Activated CD4-positive, alpha-beta T cell treated with anti-CD3 and anti-CD28 coated beads for 4 hours (primary cell): ENCODE measurements at places on chromosomes 12 and 14.

- DNase-seq = no peak
Observed at GRCh38 chr12:9066183-9066623, 49.5 kb downstream of the A2M start.

GRCh38 chr14:74501135-74501614, 7.6 kb downstream of the ISCA2 start:
- no peak for DNase-seq

GRCh38 chr12:62484233-62484632, 17.6 kb downstream of the MON2 start:
- no peak for DNase-seq

- peak; percentile 63 for DNase-seq
Observed at GRCh38 chr14:23352506-23353432, at the start of gene SLC22A17. Gene SLC22A17 (minus strand): TSS chr14:23352887.

GRCh38 chr14:91417120-91417982, at the start of gene CCDC88C:
Gene CCDC88C (minus strand): TSS chr14:91417820. CDS start chr14:91417690, 130 bp downstream.
- DNase-seq = peak; percentile 87

- DNase-seq = no peak
Observed at GRCh38 chr14:78581229-78581628, 411.1 kb downstream of the NRXN3 start.

DNA sequence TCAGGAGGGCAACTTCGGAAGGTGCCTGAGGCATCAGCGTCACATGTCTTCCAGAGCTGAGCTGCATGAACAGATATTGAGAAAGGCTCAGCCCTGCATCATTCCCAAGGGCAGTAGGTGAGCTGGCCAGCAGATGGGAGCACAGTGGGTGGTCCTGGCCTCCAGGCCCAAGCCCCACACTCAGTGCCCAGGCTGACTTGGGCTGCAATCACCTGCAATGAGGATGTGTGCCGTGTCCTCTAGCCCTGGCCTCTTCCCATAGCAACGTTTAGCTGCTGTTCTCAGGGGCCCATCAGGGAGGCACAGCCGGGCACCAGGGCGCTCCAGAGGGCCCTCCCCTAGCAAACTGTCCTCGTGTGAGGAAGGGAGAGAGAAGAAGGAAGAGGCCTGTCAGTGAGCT, 32.0 kb downstream of the TEP1 start:
- no peak for DNase-seq

DNA sequence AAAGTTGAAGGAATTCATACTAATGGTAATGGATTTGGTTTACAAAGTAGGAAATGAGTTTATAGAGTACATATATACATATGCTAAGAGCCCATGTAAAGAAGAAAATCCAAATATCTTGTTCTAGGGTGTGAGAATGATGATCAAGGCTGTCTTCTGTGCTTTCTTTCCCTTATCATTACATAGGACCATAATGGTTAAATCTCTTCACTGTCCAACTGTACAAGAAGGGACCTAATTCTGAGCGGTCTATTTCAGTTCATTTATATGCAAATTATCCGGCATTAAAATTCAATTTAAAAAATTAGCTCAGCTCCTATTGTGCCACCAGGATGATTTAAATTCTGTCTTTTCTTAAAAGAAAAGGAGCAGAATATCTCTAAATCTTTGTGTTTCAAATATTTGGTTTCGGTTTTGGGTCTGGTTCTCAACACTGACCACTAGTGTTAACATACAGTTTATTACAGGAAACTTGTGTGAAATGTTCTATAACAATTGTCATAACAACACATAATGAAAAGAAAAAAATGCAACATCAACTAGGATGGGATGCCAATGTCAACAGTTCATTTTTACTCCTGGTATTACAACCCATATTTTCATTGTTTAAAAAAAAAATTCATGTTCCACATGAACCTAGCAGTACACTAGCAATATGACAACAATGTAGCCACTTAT, 16.8 kb downstream of the OR4K1 start:
- no peak for DNase-seq

GRCh38 chr12:15532364-15532977, 210.2 kb downstream of the PTPRO start:
- DNase-seq = peak; percentile 46

DNA sequence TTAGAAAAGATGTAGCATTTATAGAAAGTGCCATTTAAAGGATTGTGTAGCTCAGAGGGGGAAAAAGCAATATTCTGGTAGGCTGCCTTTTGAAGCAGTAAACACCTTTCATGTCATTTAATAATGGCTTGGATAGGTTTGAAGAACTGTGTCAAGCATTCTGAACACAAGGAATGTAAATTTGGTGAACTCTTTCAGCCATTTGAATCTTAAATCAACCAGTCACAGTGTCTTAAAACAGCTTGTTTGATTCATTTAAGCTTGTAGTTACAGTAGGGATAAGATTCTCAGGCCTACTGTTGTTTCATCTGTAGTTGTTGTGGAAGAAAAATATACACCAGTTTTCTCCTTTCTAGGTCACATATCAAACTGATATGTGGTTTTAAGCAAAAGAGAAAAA, 299.4 kb upstream of the NOVA1 start:
- DNase-seq = no peak

DNA sequence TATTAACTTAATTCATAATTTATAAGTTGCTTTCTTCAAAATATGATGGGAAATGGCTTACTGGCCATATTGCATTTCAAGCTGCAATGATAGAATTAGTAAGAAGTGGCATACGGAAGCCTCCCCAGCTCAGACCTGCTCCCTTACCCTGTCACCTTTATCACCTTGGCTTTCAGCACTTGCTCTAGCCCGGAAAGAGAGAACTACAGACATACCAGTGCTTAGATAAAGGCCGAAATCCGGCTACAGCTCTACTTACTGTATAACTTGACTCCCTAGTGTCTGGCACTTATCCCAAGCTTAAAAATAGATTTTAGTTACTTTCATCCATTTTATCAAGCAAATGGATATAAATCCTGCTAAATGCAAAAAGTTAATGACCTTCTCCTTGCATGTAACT, 42.5 kb downstream of the PKP2 start:
- no peak for DNase-seq

- no peak for DNase-seq
Observed at GRCh38 chr14:34232790-34233189, 229.2 kb downstream of the SPTSSA start.

DNA sequence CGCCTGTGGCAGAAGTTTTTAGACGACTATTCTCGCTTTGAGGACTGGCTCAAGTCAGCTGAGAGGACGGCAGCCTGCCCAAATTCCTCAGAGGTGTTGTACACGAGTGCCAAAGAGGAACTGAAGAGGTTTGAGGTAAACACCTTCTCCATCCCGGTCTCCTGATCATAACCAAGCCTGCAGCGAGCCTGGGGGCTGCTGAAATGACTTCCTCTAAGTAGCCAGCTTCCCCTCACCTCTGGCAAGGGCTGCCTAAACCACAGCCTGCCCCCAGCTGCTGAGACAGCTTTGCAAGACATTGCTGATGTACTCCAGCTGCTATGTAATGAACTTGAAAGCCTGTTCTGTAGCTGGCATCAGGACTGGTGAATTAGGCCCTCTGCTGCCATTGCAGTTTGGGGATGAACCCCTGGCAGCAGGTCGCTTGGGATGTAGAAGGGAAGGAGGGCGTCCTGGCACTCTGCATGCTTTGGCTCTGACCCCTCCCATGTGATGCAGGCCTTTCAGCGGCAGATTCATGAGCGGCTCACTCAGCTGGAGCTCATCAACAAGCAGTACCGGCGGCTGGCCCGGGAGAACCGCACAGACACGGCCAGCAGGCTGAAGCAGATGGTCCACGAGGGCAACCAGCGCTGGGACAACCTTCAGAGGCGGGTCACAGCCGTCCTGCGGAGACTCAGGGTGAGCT, 84.6 kb downstream of the ESR2 start:
- DNase-seq = no peak

GRCh38 chr14:29664515-29664914, 263.1 kb downstream of the PRKD1 start:
- DNase-seq = no peak

GRCh38 chr14:39563361-39563760, 131.1 kb upstream of the FBXO33 start:
- no peak for DNase-seq

- no peak for DNase-seq
Observed at GRCh38 chr12:41981758-41982157, 162.9 kb downstream of the GXYLT1 start.

DNA sequence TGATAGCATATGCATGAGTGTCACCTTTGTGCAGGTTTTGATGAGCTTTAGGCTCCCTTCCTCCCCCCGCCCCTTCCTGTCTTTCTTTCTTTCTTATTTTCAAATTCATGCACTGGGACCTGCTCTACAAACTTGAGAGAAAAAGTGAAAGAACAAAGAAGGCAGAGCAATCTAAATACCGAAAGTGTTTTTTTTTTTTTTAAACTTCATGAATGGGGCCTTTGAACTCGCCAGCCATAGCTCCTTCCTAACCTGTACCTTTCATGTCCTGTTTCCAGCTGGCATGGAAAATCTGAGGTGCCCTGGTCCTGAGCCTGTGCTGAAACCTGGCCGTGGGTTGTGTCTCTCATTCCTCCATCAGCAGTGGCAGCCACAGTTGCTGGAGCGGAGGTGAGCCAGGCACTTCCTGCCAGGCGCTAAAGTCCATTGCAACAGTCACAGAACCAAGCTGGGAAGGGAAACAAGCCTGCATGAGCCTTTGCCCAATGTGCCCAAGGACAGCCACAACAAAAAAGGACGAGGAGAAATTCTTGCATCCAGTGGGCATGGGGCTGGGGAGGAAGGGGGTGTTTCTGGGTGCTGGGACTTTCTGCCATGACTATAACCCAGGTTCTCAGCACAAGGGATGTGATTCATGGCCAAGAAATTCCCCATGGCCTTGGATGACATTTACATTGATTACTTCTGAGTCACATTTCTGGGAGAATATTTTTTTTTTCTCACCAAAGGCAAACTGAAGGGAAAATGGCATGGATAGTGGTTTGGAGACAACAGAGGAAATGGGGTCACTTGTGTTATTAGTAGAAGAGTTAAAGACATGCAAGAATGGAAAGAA, 102.7 kb downstream of the TMEM30B start:
- DNase-seq = peak; percentile 7

DNA sequence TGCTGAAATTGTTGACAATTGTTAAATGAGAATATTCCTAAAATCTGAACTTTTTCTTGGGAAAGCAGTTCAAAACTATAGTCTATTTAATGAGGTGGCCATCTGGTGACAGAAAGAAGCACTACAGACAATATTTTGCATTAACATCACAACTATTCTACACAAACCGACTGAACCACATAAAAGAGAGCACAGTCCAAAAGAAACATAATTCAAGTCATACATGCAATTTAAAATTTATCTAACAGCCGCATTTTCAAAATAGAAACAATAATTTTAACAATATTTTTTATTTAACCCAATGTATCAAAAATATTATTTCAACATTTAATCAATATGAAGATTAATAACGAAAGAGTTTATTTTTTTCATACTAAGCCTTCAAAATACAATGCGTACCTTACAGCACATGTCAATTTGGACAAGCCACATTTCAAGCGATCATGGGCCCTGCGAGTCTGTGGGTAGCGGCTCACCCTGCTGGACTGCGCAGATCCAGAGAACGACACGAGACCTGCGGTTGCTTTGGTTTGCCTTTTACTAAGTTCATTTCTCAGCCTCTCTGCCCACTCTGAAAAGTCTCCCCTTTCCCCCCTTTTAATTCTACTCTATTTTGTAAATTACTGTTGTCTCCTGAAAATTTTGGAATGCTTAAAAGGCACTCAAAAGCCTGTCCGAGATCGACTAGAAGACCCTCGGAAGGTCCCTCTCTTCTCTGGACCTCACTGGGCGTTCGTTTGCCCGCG, 947 bp upstream of the LRRC9 start:
- DNase-seq = no peak

DNA sequence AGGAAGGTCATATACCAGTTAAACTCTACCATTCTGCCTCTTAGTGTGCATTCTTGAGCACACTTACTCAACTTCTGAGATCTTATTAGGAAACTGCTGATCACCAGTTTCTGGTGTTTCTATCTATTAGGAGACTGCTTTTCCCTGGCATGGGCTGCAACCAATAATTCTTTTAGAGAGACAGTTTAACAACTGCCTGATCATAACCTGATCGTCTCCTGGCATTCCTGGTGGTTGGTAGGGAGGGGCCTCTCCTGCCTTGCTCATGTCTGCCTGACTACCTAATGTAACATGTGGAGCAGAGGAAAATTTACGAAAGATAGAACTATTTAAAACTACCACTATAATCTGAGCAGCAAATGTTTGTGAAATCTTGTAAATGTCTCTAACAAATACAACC, 75.3 kb upstream of the MGAT4C start:
- DNase-seq = no peak

GRCh38 chr14:104115131-104115600, 23.2 kb upstream of the KIF26A start:
- no peak for DNase-seq

- DNase-seq = no peak
Observed at GRCh38 chr14:75495399-75495798, 26.9 kb upstream of the BATF start.
